ENCODE measurements at places on chromosomes 7 and 10.

- no peak for DNase-seq
These were observed 11.2 kb upstream of the FRMPD2 start for GRCh38 chr10:48285710-48286109.

GRCh38 chr7:3657206-3657605 lies 356.2 kb downstream of the SDK1 start:
- DNase-seq = no peak

DNA sequence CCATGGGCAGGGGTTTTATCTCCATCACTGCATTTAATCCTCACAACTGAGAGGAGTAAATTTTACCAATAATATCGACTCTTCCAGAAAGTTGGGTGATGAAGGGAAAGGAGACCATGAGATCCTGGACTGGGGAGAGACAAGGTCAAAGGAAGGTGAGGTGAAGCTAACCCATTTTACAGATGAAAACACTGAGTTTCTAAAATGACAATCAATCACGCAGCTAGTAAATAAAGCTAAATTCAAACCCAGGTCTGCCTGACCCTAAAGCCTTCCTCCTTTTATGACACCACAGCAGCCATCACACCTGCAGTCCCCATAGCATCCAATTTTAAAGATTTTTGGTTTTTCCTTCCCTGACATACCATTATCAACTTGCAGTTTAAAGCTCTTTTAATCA lies 64.0 kb upstream of the SLF2 start:
- DNase-seq = no peak

DNA sequence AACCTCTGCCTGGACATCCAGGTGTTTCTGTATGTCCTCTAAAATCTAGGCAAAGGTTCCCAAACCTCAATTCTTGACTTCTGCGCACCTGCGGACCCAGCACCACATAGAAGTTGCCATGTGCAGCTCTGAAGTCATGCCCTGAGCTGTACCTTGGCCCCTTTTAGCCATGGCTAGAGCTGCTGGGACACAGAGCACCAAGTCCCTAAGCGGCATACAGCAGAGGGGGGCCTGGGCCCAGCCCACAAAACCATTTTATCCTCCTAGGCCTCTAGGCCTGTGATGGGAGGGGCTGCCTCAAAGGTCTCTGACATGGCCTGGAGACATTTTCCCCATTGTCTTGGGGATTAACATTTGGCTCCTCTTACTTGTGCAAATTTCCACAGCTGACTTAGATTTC lies 14.6 kb downstream of the TMEM243 start:
- DNase-seq = no peak

DNA sequence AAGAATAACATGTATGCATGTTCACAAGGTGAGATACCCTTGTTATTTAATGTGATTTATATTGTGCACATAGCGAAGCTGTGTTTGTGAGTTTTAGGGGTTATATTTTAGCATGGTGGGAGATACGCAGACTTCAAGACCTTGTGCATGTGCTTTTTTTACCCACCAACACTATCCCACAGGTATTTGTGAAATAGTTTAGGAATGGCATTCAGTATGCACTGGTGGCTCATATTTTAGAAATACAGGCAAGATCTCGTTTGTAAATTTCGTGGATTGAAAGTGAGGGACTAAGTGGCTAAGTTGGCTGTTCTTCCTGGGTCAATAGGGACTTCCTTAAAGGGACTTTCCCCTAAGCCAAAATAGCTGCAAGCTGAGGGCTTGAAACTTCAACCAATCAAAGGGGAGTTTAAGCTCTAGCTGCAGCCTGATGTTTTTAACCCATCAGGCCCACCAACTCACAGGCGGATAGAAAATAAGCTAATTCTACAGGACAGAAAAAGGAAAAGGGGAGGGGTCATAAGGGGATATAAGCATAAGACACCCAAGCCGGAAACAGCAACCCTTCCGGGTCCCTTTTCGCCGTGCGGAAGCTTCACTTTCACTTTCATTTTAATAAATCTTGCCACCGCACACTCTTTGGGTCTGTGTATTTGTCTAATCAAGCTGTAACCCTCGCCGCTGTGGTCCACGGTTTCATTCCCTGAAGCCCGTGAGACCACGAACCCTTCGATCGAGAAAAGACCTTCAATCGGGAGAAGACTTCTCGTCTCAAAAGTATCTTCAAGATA lies 291.0 kb downstream of the GPR158 start:
- no peak for DNase-seq

- DNase-seq = no peak
These were observed 42.3 kb downstream of the AKR1E2 start for GRCh38 chr10:4868357-4868657.

- DNase-seq = no peak
These were observed 81.3 kb downstream of the GRID1 start for GRCh38 chr10:86285136-86285790.

GRCh38 chr7:22900784-22901183 lies 78.1 kb upstream of the TOMM7 start:
- no peak for DNase-seq

DNA sequence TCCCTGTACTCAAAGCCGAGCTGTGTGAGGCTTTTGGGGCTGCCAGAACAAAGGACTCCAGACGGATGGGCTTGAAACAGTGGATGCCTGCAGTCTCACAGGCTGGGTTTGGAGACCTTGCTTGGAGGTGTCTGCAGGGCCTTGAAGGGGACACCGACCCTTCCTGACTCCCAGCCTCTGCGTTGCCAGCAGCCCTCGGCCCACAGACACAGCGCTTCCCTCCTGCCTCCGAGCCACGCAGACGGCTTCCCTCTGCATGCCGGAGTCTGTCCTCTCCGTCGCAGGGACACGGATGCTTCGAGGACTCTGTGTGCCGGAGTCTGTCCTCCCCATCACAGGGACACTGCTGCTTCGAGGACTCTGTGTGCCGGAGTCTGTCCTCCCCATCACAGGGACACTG lies 524.7 kb downstream of the DNAJB6 start:
- no peak for DNase-seq

DNA sequence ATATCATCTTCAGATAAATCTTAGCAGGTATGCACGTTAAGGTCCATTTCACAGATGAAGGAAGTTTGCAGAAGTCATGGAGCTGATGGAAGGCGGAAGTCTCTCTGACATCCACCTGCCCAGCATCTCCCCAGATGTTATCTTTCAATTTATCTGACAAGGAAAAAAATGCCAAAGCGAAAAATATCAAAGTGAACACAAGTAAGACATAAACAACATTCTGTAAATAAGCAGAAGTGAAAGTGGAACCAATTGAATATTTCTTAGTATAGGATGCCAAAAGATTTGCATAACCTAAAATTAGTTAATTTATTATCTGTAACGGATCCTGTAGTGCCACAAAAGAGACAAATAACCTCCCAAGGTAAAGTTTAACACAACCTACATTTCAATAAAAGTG lies 73.6 kb upstream of the NEBL start:
- no peak for DNase-seq

DNA sequence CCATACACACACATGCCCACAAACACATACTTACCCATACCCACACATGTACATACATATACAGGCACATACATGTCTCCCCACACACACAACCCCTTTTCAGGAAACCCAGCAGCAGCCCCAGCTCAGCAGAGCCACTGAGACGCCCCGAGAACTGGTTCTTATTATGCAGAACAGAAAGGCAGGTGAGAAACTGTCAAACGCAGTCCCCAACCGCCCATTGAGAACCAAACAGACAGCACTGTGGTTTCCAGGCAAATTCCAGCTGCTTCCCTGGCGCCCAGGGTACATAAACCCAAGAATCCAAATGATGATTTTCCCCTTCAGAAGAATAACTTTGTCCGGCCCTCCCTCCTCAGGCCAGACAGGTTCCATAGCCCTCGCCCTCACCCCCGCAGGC lies 366.6 kb upstream of the ZMIZ1 start:
- no peak for DNase-seq

DNA sequence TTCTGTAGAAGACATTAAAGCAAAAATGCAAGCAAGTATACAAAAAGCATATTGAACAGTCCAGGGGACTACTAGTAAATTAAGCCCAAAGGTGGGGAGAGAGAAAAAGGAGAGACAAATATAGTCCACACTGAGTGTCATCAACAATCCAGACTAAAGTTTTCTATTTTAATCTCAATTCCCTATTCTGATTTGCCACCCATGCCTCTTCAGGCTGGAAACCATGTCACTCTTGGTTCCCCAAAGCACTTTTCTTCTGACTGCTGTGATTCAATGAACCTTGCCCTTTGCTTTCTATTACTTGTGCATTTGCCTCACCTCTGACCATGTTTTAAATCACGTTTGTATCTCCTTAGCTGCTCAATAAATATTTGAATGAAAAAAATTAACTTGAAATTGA lies 95.3 kb upstream of the AOAH start:
- DNase-seq = no peak

DNA sequence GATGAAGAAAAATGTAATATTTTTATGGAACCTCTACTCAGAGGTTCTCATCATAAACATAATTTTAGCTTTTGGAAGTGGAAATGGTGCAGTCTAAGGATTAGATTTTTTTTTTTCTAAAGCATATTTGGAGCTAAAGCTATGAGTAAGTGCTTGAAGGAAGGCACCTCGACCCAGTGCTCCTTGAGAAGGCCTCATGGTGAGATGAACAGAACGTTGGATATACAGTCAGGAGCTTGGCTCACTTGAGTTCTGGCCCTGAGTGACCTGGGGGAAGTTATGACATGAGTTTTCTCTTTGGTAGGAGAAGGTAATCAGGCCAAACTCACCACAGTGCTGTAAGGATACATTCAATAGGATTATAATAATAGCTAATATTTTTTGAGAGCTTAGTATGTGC lies 163.3 kb downstream of the JCAD start:
- DNase-seq = no peak

DNA sequence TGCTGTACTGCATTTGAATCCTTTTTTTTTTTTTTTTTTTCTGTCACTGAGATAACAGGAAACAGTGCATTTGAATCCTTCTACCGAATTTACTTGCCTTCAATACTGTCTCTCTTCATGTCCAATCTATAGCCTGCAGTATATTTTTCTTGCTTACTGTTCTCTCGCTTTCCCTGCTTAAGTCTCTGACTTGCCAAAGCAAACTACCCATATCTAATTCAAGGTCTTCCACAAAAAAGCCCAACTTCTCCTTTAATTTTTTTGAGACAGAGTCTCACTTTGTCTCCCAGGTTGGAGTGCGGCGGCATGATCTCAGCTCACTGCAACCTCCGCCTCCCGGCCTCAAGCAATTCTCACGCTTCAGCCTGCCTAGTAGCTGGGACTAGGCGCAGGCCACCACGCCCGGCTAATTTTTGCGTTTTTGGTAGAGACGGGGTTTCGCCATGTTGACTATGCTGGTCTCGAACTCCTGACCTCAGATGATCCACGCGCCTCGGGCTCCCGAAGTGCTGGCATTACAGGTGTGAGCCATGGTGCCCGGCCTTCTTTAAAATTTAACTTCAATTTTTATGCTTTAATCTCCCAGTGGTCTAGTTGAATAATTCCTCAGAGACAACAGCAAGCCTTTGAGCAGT lies 882 bp downstream of the PDCD11 start:
- no peak for DNase-seq

GRCh38 chr10:22341190-22341925 lies 3.9 kb upstream of the SPAG6 start:
- DNase-seq = no peak

- DNase-seq = no peak
These were observed 79.1 kb downstream of the VIM start for GRCh38 chr10:17307123-17307522.

DNA sequence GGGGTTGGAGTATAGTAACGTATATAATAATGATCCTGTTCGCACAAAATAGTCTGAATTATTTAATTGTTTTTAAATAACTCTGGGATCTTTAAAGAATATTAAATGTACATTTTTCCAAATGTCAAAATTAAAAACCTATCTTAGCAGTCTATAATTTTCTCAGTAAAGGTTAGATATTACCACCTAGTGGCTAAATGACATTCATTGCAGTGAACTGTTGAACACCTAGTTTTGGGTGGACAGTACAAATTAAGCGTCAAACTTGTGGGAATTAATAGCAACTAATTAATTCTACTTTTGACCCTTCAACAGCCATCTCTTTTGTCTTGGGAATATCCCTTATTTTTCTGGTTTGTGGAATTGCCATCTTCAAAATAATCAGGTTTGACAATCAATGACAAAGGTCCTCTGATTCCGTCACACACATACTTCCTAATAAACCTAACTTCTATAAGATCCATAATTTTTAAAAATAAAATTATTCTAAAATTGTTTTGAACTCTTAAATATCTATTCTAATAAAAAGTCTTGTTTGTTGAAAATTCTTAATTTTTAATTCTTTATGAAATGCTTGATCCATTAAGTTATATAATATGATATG lies 165.7 kb downstream of the SEMA3D start:
- no peak for DNase-seq

DNA sequence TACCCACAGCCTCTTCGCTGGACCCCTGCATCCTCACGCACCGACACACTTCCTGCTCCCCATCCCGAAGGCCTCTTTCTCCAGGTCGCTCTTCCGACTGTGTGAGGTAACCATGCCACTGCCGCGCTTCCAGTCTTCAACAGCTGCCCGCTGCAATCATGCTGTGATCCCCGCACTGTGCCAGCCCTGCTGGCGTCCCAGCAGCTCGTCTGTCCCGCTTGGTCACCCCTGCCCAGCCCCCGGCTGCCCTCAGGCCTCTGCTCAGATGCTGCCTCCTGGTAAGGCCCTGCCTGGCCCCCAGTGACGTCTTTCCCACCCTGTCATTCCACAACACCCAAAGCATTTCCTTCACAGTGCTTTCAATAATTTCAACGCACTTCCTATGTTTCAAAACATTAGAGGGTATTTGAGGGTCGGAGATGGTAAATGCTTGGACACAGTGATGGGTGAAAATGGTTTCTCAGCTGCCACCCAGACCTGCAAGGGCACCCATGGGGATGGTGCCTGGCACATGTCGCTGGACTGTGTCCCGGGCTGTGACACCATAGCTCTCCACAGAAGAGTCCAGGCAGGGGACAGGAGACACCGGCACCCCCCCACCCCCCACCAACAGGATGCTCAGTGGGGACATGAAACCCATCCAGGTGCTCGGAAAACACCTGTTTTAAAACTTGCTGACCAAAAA lies 125.2 kb downstream of the MAD1L1 start:
- no peak for DNase-seq

DNA sequence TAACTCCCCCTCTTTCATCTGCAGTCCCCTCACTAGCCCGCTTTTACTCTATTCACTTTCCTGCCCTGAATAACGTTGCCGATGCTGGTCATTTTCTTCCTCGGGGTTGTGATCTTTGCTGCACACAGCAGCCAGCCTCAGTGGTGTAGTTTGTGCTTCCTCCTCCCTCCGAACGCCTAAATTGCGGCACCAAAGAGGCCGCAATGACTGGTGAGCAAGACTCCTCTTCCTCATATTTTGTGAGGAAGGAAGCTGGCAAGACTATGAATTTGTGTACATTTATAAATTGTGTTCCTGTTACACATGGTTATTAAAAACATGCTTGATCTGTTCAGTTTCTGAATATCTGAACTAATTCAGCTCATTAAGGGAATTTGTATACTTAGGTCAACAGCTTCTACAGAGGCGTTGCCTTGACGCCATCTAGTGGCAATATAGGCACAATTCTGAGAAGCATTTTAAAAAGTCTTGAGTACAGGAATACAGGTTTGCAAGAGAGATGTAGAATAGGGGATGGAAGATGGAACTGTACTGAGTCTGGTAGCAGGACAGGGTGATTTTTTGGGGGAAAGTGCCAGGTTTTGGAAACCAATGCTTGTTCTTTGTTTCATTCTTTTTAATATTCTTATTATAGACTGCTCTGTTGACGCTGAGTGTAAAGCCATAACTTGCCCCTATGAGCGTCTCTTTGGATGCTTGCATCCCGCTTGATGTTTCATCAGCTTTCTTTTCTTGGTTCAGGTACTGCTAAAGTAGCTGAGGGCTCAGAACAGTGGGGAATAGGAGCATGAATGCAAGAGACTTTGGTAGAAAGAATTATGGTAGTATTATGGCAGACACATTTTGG lies 4.1 kb upstream of the TAS2R5 start:
- DNase-seq = no peak

GRCh38 chr7:101859411-101860106 lies 42.1 kb downstream of the CUX1 start:
- DNase-seq = no peak
